ENCODE measurements at places on chromosomes 11 and 22.

- no peak for DNase-seq
These were observed 25.8 kb downstream of the TPCN2 start for GRCh38 chr11:69074375-69075140.

- no peak for DNase-seq
These were observed 68.8 kb downstream of the USP47 start for GRCh38 chr11:11910541-11910940.

DNA sequence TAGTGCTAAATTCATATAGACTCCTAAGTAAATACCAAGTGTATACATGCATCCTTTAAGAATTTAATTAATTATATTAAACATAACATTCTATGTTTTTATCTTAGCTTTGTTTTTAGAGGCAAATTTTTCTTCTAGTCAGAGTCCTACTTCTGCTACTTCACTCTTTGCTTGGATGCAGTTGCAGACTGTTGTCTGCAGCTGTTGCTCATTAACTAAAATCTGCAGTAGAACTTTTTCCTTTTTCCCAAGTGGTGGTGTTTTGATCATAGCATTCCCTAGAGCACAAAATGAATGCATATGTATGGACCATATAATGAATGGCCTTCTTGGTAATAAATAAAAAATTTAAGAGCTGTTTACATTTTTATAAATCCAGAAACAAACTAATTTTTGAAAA is 198.3 kb downstream of the CASP12 start:
- no peak for DNase-seq

DNA sequence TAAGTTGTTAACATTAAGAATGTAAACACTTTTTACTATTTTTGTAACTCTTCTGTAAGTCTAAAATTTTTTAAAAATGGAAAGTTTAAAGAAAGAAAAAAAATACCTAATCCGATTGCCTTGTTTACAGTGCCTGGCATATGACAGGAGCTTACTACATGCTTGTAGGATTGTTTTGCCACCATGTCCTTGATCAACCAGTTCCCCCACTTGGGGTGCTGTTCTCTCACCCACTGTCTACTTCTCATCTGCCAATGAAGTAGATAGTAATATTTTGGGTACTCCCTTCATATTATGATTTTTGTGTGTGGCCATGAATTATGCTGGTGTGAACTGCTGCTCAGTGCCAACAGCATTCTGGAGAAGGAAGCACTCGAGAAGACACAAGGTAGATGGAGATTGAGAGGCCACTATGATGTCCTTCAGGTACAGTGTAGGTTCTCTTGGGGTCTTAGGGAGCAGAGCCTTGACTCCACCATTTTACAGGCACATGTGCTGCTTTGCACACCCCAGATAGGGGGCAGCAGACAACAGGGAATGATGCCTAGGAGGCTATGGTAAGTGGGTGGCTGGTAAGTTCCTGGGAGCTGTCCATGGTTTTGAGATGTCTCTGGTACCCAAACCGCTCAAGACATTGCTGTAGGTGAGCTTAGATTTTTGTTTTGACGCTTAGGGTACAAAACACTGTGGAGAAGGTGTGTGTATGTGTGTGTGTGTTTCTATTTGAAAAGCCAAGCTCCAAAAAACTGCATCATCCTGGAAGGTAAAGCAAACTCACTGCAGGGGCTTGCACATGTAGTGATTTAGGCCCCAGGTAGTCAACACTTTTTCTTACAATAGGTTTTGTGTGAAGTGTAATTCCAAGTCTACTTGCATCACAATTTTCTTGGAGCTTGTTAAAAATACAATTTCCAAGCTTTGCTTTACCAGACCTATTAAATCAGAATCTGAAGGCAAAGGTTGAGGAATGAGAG is 494.5 kb upstream of the LARGE1 start:
- DNase-seq: no peak
